ENCODE measurements at places on chromosomes 6 and 20.

DNA sequence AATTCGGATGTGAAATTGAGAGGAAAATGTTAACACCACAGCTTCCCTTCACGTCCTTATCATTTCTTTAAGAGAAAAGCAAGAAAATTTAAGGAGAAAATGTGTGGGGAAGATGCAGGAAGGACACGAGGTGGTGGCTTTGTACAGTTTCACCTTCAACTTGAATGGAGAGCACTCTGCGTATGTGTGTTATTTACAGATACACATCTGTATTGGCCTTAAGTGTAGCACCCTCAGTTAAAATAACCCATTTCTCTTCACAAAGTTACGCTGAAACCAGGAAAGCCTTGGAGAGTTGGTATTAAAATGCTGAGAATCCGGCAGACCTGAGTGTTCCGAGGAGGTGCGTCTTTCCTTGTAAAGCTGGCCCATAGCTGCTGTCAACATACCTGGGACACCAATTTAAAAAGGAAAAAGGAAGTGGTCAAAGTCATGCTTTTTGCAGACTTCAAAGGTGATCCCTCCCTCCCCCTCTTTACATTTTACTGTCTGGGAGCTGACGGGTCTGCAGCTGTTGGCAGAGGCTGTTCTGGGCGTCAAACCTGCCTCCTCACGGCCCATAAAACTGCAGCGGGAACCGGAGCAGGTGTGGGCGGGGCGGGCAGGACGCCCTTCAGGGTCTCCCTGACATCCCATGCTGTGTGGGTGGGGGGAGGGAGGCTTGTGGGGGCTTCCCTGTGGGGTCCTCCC, 61.3 kb upstream of the TBXT start:
- no peak for DNase-seq

DNA sequence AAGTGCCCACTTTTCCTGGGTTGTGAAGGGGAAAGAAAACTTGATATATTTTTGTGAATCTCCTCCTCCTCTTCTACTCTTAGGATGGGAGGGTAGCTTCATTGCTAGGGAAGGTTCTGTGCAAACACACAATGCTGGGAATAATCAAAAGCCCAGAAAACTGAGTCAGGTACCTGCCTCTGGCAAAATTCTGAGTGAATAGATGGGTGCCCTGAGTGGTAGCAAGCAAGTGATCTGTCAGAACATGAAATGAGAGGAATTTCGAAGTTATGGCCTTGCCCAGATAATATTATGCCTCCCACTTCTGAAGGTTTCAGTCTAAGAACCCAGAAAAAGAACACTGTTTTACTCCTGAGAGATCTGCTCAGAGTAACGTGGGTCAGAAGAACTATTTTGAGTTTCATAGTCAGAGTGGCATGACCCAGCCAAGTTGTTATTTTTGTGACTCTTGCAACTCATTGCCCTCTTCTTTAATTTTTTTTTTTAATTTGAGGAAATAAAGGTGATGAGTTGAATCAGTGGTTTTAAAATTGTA, 158.3 kb downstream of the BMP2 start:
- no peak for DNase-seq

- DNase-seq = no peak
Measured at GRCh38 chr20:49275636-49276035, 2.2 kb downstream of the ZNFX1 start.

DNA sequence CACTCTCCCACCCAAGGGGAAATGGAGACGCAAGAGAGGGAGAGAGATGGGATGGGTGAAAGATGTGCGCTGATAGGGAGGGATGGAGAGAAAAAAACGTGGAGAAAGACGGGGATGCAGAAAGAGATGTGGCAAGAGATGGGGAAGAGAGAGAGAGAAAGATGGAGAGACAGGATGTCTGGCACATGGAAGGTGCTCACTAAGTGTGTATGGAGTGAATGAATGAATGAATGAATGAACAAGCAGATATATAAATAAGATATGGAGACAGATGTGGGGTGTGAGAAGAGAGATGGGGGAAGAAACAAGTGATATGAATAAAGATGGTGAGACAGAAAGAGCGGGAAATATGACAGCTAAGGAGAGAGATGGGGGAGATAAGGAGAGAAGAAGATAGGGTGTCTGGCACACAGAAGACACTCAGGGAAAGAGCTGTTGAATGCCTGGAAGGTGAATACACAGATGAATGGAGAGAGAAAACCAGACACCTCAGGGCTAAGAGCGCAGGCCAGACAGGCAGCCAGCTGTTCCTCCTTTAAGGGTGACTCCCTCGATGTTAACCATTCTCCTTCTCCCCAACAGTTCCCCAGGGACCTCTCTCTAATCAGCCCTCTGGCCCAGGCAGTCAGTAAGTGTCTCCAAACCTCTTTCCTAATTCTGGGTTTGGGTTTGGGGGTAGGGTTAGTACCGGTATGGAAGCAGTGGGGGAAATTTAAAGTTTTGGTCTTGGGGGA, 754 bp downstream of the TNF start:
- DNase-seq = no peak

DNA sequence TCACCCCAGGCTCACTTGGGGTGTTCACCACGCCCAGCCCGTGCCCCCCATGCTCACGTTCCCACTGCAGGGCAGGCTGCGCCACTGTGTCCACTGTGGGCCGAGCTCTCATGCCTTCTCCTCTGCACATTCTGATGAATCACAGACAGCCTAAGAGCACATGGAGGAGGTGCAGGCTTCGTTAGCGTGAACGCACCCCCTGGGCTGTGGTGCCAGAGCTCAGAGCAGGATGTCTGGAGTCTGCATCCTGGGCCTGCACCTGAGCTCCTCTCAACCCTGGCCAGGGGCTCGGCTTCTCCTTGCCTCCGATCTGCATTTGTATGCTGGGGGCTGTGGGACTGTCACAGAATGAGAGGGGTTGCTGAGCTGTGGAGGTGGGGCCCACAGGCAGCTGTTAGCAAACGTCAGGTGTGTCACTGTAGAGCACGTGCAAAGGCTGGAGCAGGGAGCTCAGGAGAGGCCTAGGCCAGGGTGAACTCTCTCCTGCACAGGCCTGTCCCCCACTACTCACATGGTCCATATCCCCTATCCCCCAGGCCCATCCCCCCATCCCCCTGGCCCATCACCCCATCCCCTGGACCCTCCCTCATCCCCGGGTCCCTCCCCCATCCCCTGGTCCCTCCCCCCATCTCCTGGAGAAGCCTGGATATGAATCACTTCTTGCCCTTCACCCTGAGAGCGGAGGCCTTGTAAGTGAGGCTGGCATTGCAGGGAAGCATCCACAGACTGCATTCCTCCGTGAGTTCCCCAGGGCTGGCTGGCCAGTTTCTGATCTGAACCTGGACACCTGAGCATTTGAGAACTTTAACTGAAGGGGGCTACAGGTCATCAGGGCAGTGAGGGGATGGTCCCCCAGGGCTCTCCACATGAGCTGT, 309.5 kb downstream of the TAF4 start:
- DNase-seq = no peak

GRCh38 chr6:90350689-90351554, 54.3 kb upstream of the BACH2 start:
- no peak for DNase-seq

- no peak for DNase-seq
Measured at GRCh38 chr6:156485150-156485549, 292.0 kb upstream of the ARID1B start.

- DNase-seq = no peak
Measured at GRCh38 chr6:13605634-13606033, 9.5 kb upstream of the NOL7 start.

DNA sequence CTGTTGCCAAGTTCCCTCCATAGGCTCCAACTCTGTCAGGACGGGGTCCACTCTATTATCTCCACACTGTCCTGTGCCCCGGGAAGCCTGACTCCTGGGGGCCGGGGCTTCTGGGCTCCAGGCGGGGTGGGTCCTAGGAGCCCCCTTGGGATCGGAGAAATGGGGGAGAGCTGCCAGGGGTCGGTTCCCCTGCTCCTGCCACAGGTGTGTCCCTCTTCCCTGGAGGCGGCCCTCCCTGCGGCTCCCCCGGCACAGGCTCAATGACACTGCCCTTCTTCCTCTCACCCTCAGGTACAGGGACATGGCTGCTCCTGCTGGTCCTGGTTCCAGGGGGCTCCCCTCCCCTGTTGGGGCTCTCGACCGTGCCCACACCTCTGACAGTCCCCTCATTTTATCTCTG, 110.0 kb downstream of the DHX35 start:
- no peak for DNase-seq

GRCh38 chr20:6559791-6560190, 207.7 kb upstream of the BMP2 start:
- no peak for DNase-seq
